NB4 (cell line): ENCODE measurements at places on chromosomes 4 and X.

- DNase-seq, result no peak
These were observed 8.7 kb upstream of the RBMX start for GRCh38 chrX:136889269-136889668.

DNA sequence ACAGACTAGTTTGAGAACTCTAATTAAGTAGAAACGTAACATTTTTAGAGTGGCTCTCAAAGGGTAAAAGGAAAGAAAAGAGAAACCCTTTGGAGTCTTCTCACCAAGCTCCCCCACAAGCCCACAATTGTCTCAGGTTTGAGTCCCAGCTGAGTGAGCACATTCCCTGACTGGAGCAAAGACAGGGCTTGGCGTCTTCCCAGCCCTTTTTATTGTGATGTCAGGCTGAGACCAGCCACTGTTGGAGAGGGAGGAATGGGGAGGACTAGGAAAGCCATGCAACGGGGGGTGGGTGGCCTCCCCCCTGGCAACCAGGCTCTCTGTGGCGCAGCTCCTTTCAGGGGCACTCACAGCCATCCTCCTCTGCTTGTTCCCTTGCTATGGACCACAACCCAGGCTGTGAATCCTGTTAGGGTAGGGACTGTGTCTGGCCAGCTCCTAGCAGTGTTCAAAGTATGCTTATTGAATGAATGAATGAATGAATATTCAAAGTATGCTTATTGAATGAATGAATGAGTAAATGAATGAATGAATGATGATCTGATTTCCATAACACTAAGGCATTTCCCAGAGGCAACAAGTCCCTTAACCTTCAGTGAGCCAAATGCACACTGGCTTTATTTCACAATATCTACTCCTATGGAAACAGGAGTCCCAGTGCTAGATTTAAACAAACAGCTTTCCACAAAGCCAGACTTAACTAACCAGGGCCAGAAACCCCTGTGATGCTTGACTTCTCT lies 413.3 kb downstream of the MID1IP1 start:
- DNase-seq, result no peak

- no peak for DNase-seq
These were observed 3.1 kb upstream of the SH3TC1 start for GRCh38 chr4:8195841-8196458.

- DNase-seq, result no peak
These were observed 830 bp upstream of the SHROOM2 start for GRCh38 chrX:9785254-9785943.

GRCh38 chr4:145295547-145295946 lies 115.2 kb upstream of the OTUD4 start:
- DNase-seq, result no peak

- DNase-seq, result no peak
These were observed 18.6 kb downstream of the NUDT6 start for GRCh38 chr4:122903766-122904288.

GRCh38 chr4:118745357-118745756 lies 60.2 kb downstream of the METTL14 start:
- no peak for DNase-seq

DNA sequence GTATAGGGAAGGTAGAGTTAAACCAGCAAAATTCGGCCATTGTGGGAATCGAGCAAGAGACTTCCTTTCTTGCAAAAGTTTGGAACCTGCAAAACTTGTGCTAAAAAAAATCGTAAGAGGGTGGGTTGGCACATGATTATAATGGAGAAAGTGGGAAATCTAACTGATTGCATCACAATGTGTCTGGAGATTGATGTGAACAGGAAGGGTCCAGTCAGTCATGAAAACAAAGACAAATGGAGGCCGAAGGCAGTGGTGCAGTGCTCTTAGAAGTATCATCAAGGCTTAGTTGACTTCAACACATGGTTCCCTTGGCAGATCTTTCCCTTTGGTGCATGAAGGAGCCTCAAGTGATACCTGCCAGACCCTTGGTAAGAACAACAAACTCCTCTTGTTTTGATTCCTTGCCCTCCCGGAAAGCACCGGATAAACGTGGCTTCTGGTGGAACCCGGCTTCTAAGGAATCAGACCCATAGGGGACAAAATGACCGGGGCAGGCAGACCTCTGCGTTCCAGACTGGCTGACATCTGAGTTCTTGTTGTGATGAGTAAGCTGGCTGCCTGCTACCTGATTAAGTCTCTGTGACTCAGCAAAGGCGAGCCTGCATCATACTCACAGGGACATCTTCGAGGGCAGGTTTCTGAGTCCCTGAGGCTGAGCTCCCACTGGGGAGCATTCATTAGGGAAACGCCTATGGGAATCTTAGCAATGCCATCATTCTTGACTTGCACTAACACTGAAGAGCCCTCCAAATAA lies 87.7 kb upstream of the MAP3K15 start:
- DNase-seq, result no peak

GRCh38 chr4:14607001-14607400 lies 395.3 kb upstream of the CPEB2 start:
- no peak for DNase-seq

GRCh38 chr4:161919442-161920220 lies 244.2 kb downstream of the FSTL5 start:
- no peak for DNase-seq

GRCh38 chr4:138235419-138235952 lies 6.7 kb downstream of the SLC7A11 start:
- DNase-seq, result peak; percentile 41

GRCh38 chrX:56033495-56034180 lies 198.5 kb upstream of the KLF8 start:
- DNase-seq, result no peak

DNA sequence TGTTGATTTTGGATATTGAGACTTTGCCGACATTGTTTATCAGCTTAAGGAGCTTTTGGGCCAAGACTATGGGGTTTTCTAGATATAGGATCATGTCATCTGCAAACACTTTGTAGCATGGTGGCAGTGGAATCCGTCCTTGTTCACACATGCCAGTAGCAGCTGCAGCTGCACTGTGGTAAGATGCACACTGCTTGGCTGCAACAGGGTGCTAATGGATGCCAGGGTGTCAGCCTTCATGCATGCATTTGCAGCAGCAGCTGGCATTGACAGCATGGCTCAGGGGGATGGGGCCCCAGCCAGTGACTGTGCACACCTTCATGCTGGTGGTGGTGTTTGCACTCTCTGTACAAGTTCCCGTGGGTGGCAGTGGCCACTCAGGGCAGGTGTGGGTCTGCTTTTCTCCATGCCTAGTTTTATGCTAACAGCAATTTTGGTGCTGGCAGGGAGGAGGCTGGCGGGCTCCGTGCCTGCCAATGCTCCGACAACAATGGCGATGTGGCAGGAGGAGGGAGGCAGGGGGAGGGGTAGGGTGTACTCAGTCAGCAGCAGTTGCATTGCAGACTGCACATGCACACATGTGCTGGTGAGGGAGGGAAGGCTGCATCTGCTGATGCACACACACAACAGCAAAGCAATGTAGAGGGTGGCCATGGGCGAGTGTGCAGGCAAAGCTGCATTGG lies 37.5 kb downstream of the BEX3 start:
- no peak for DNase-seq

- peak; percentile 74 for DNase-seq
These were observed 672 bp downstream of the LONRF3 start for GRCh38 chrX:118974908-118975671.

- DNase-seq, result peak; percentile 92
These were observed 1.5 kb downstream of the PIM2 start for GRCh38 chrX:48917139-48918001.

- DNase-seq, result no peak
These were observed 14.1 kb upstream of the RHOXF2 start for GRCh38 chrX:120144178-120144844.

DNA sequence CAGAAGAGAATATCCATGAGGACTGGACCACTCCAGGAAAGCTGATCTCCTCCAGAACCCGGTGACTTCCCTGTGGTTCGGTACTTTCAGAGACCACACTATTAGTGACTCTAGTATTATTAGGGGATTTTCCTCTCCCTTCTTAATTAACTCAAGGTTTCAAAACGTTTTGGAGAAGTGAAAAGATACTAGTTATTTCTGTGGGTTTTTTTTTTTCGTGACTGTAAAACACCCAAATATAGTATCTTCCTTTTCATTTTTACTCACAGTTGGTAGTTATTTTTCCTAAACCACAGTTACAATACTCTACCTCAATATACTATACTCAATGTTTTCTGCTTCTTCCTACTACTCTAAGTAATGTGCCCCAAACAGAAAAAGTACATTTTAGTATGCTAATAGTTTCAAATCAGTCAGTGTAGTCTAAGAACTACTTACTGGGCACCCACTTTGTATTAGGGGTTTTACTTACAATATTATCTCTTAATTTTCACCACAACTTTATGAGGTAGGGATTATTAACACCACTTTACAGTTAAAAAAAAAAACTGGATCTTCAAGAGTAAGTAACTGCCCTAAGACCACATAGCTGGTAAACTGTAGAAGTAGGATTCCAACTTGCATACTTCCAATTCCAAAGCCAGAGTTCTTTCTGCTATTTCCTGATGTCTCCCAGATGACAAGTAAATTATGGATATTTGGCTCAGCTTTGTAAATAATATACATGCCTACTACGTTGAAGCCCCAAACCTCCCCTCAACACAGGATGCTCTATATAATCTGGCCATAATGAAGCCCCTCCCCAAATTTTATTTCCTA lies 45.0 kb downstream of the SLC9A7 start:
- DNase-seq, result no peak

GRCh38 chr4:69995526-69996016 lies at the start of gene STATH:
TSS of gene STATH (plus strand) at chr4:69995966. CDS start at chr4:69998438, 2,472 bp downstream.
- DNase-seq, result peak; percentile 4

DNA sequence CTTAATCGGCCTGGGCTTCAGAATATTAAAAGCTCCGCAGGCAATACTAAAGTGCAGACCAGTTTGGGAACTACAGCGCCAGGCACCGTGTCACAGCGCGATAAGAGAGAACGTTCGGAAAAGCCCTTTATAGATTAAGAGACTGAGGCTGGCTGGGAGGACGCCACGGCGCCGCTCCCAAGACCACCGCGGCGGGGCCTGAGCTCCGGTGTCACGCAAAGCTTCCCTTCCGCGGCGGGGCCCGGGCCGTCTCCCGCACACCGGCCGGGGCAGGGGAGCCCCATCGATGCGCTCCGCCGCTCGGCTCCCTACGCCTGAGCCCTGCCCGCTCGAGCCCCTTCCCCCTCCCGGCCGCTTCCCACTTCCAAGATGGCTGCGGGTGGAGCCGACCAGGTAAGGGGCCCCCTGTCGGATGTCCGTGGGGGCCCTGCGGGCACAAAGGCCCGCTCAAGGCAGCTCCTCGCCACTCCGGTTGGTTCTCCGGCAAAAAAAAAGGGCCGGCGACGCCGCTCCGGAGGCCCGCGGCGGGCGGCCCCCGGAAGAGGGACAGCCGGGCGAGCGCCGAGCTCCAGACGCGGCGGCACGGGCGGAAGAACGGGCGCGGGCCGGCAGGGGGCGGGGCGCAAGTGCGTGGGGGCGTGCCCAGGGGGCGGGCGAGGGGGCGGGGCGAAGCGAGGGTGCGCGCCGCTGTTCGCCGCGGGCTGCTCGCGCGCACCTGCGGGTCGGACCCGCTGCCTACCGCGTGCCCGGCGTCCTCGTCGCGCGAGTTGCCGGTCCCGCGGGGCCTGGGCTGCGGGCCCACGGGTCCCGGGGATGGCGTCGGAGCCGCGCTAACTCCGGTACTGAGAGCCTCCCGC lies at the start of gene TBC1D14:
TSS of gene TBC1D14 (plus strand) at position 714 of the 857 bp plus-strand sequence. CDS start 13,564 bp downstream, outside the sequence.
- peak; percentile 94 for DNase-seq

GRCh38 chr4:32396507-32397070 lies 1676.4 kb downstream of the PCDH7 start:
- DNase-seq, result no peak

DNA sequence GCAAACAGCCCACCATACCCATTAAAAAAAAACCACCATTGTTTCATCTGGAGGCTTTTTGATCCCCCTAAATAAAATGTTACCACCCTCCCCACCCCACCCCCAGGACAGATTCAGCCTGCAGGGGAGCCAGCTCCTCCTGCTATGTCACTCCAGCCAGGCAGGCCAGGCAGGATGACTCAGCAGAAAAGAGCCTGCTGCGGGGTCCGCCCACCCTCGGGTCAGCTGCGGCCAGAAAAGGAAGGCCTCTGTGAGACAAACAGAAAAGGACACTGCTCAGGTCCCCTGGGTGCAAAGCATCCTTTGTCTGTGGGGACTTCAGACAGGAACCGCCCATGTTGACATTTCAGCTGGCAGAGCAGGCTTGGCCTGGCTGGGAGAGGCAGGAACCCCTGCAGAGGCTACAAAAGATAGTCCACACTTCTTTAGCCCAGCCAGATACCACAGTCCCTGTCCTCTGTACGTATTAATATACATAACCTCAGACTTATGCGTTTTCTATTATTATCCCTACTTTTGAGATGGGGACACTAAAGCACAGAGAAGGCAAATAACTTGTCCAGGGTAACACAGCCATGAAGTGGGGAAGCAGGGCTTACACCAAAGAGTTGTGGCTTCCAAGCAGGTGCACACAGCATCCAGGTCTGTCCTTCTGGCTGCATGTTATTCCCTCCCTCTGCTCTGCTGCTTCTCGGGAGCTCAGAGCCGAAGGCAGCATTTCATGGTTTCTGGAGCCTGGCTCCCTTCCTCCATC lies 147.7 kb downstream of the CPEB2 start:
- peak; percentile 92 for DNase-seq

GRCh38 chrX:105173071-105173470 lies 47.4 kb downstream of the TEX13A start:
- DNase-seq, result no peak

DNA sequence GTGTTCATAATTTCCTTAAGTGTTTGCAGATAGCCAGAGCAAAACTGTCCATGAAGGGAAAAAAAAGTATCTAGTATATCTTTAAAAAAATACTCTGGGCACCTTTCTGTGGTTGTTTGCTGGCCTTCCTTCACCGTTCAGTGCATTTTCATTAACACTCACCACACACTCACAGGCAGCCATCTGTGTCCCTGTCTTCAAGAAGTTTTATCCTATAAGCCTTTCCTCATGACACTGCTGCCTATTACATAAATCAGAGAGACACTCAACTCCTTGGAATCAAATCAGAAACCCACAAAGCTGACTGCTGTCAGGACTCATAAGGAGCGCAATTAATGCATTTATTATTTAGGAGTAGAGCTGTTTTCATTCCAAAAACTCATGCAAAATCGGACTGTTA lies 1720.2 kb downstream of the PCDH7 start:
- DNase-seq, result no peak

GRCh38 chrX:72392042-72392441 lies 86.3 kb upstream of the CITED1 start:
- DNase-seq, result no peak

DNA sequence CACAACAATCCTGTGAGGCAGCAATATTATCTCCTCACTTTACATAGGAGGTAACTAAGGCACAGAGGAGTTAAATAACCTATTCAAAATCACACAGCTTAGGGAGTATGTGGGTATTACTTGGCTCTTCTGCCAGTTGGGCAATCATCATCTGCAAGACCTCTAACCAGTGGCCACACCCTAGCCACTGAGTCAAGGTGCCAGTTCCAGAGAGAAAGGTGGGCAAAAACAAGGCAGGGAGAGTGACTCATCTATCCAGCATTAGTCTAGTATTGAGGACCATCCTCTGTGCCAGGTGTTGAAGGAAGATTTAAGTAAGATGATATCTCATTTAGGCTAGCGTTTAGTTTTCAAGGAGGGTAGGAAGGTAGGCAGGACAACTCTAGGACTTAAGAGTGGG lies 113.9 kb upstream of the EOLA2 start:
- DNase-seq, result no peak

- no peak for DNase-seq
These were observed 3.0 kb downstream of the PLXNB3 start for GRCh38 chrX:153766871-153767673.
